ENCODE measurements at places on chromosomes 6 and 20. TPM values are rescaled to one million over a fixed set of nuclear protein-coding genes. Genes with fewer than 3 reads are reported as not detected.

LY6G5C gene
- 0.79 TPM for total RNA-seq

SPTLC3 gene
- total RNA-seq, result 7.1 TPM

NRN1 gene
- not detected for total RNA-seq

IL17F gene
- total RNA-seq, result not detected

COL21A1 gene
- total RNA-seq, result 0.42 TPM

IPCEF1 gene
- 0.07 TPM for total RNA-seq

SLA2 gene
- not detected for total RNA-seq

C20orf204 gene
- total RNA-seq, result 0.74 TPM

KCNB1 gene
- not detected for total RNA-seq

BPIFB2 gene
- not detected for total RNA-seq

SIRPG gene
- total RNA-seq, result not detected
